ENCODE measurements at places on chromosomes 2 and 18.
A peak's percentile ranks its signal among the peaks of the same experiment; 100 is the strongest.

DNA sequence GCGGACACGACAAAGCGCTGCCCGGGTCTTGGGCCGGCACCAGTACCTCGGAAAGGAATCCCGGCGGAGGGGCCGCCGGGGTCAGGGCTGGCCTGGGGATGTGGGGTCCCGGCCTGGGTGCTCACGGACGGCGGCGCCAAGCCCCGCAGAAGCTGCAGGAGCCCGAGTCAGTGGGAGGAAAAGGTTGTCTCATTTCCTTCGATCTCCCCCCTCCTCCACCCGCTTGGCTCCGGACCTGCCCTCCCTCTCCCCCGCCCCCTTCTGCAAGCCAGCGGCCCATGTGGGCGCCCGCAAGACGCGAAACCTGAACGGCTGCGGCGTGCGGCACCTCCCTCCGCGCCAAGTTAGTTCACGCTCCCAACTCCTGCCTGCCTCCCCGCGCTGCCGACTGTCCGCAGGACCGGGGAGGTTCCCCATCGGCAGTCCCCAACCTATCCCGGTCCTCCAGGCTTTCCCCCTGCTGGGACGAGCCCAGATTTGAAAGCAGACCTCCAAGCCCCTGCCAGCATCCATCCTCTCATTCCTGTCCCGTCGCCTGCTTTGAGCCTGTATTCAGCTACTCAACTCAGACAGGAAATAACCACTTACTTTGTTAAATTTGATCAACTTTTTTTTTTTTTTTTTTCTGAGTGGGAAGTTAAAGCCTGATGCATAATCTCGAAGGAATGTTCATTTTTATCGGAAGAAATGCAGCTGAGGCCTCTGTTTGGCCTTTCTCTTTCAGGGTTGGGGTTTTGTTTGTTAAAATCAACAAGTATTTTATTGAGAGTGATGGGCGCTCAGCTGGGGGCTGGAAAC, at the start of gene EVA1A:
Gene EVA1A, minus strand, starts transcription at position 172 of the 798 bp plus-strand sequence. CDS start 42,799 bp downstream, outside the sequence.
- DNase-seq = peak; percentile 52

DNA sequence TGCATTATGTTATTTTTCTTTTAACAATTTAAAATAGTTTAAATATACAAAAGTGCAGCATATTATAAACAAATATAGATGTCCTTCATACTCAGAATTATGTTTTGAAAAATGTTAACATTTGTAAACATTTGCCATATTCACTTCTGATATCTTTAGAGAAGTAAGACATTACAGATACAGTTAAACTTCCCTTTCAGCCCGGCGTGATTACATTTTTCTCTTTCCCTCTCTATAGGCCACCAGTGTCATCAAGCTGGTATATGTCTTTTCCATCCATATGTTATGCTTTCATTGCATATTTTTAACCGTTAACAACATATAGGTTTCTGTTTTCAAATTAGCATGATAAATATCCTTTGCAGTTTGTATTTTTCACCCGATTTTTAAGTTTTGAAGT, 27.1 kb downstream of the TTC39C start:
- DNase-seq = no peak

- no peak for DNase-seq
Measured at GRCh38 chr18:24016643-24017042, 2.1 kb downstream of the TTC39C start.

GRCh38 chr2:101197814-101198213, 46.6 kb upstream of the TBC1D8 start:
- no peak for DNase-seq

- no peak for DNase-seq
Measured at GRCh38 chr2:23589739-23590138, 204.8 kb downstream of the KLHL29 start.

DNA sequence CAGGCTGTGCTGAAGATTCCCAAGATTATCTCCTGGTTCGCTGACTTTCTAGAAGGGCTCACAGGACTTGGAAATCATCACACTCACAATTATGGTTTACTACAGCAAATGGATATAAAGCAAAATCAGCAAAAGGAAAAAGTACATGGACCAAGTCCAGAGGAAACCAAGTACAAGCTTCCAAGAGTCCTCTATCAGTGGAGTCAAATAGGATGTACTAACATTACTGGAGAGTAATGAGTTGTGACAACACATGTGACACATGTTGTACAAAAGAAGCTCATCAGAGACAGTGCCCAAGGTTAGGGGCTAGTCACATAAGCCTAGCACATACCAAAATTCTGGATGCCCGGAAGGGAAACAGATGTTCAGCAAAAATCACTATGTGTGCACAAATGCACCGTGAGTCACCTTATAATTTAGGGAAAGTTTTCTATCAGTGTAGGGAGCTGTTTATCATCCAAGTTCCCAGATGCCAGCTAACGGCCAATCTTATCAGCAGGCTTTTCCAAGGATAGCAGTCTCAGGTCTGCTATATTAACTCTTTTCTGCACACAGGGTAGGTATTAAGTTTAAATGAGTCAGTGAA, 9.5 kb downstream of the TMEM237 start:
- no peak for DNase-seq

DNA sequence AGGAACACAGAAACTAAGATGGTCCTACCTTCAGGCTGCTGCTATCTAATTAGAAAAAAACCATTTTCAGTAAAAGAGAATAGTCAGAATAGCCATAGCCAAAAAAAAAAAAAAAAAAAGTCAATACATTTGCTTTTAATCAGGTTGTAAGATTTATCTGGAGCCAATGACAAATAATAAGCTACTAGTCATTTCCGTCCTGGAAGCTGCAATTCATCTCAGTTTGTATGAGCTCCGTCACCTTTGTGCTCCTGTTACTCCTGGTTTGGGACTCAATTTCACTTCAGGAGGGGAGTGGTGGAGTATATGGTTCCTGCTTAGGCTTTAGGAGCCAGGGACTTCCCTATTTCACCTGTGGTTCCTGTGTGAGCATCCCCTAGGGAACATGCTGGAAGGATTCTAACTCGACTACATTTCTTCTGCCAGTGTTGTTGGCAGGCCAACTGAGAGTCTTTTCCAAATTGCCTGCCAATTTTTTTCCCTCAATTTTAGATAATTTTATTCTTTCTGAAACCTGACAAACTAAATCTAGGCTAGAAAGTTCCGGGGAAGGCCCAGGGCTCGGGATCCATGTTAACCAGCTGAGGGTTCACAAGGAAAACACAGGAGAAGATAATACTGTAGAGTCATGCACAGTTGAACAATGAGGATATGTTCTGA, 481.8 kb downstream of the DLGAP1 start:
- DNase-seq = no peak

- no peak for DNase-seq
Measured at GRCh38 chr18:3760741-3761140, 310.8 kb downstream of the TGIF1 start.

Measured in neuronal stem cell (in vitro differentiated cells).